ENCODE measurements at places on chromosomes 5 and 9.

GRCh38 chr9:73714294-73714693 is 562.6 kb downstream of the ANXA1 start:
- DNase-seq: no peak

DNA sequence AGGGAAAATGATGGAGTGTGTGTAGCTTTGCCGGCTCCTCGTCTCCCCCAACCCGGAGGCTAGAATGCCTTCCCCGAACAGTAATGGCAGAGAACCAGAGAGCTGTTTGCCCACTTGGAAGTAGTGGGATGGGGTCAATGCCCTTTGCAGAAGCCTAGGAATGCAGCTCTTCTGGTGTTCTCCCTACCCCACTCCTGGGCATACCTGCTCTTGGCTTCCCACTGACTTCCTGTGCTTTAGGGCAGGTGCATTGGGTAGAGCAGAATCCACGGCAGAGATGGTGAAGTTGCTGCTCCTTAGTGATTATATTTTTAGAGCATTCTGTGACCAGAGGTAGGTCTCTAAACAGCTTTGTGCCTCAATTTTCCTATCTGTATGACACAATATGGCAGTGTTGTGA is 134.6 kb downstream of the BOD1 start:
- DNase-seq: no peak

- no peak for DNase-seq
These were observed 41.6 kb upstream of the SPATA31D4 start for GRCh38 chr9:81886665-81887064.

- DNase-seq: no peak
These were observed 5.0 kb upstream of the C1QTNF3 start for GRCh38 chr5:34047774-34048572.

- no peak for DNase-seq
These were observed 95.3 kb upstream of the SLC12A2 start for GRCh38 chr5:127988146-127988760.

DNA sequence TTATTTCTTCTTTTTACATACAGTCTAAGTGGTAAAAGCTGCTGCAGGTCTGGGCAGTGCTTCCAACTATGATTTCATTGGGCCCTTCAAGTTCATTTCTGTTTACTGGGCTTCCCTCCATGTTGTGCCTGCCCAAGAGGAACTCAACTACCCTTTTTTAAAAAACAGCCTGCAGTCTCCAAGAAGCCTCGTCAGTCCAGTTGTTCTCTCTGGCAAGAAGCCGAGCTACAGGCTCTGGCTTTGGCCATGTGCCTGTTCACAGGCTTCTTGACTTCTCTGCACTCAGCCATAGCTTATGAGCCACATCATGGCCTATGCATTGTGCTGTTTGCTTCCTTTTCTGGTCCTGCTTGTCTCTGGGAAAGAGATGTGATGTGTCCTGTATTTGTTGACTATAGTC is 119.7 kb upstream of the PJA2 start:
- DNase-seq: no peak

DNA sequence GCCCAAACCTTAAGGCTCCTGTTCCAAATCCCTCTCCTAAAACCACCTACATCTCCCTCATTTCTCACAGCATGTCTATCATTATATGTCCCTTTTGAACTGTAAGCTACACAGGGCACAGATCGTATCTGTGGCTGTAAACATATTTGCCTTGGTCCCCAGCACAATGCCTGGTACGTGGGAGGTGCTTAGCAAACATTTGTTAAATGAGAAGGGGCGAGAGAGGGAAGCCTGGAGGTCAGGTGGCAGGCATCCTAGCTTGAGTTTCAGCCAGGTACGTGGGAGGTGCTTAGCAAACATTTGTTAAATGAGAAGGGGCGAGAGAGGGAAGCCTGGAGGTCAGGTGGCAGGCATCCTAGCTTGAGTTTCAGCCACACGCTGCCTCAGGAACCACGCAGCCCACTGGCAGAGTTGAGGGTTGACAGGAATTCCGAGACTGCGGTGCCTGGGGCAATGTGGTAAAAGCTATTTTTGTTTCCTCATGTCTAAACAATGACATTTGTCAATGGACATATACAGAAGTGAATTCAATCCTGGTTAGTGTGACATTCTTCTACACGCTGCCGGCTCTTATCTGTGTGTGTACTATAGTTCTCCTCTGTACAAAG is 113.6 kb downstream of the EFNA5 start:
- no peak for DNase-seq

- no peak for DNase-seq
These were observed 43.9 kb upstream of the ORM1 start for GRCh38 chr9:114278881-114279570.

DNA sequence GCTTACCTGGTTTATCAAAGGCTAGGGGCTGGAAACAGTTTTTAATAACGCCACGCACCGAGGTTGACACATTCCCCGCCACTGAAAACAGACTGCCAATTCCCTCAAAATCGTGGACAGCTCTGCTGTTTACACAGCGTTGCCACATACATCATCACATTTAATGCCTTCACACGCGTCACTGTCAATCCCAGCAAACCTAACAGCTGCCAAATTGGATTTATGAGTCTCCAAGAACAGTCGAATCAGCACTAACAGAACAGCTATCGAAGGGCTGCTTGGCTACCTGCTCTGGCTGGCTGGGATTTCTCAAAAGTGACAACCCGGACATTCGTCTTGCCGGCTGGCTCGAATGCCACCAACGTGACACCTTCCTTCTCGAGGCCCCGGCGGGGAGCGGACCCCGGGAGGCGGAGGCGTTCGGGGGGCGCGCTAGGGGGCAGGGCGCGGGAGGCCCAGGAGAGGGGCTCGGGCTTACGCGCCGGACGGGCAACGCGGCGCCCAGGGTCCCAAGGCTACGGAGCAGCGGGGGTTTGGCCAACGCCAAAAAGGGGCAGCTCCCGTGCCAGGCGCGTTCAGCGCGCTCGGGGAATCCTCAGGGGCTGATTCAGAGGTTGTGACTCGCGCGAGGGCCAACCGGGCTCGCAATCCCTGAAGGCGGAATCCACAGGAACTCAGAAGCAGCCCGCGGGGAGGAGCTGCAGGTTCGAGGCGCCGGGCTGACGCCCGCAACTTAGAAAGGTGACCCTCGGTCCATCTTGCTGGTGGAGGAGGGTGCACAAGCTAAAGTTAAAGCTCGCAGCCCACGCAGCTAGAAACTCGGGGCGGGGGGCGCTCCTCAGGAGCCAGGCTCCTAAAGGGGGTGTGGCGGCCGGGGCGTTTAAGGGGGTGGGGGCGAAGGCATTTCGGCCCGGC is 1.2 kb downstream of the CDC14B start:
- no peak for DNase-seq

GRCh38 chr5:119080936-119081335 is 10.0 kb downstream of the DMXL1 start:
- no peak for DNase-seq

- DNase-seq: no peak
These were observed 386.1 kb upstream of the KIF2A start for GRCh38 chr5:61919920-61920319.

- DNase-seq: no peak
These were observed 67.5 kb downstream of the APBA1 start for GRCh38 chr9:69604568-69605219.

DNA sequence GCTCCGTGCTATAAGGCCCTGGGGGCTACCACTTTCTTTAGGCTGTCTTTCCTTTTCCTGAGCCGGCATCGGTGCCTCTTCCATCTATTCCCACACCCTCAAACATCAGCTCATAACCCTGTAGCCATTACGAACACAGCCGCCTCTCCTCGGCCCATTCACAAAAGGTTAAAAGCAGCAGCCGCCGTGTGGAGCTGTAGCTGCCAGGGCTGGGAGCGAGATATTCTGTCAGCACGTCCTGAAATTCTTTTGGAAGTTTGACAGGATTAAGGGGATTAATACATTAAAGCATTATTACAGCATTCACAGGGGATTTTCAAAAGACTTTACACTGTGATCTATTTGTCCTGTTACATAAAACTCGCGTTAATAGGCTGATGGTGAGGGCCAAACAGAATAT is 428.2 kb downstream of the CDK5RAP2 start:
- no peak for DNase-seq

- DNase-seq: no peak
These were observed 427 bp downstream of the PCYOX1L start for GRCh38 chr5:149358294-149358651.

- DNase-seq: no peak
These were observed 21.1 kb downstream of the FAM219A start for GRCh38 chr9:34437006-34437925.

- no peak for DNase-seq
These were observed 97.9 kb downstream of the FSTL4 start for GRCh38 chr5:133514456-133514855.

- no peak for DNase-seq
These were observed 1019.0 kb downstream of the TAF11L14 start for GRCh38 chr5:18653216-18653752.

- no peak for DNase-seq
These were observed 4.7 kb upstream of the TGFBI start for GRCh38 chr5:136023958-136024541.

GRCh38 chr5:151779531-151780125 is 7.9 kb downstream of the G3BP1 start:
- no peak for DNase-seq

GRCh38 chr5:68200288-68200687 is 15.3 kb upstream of the PIK3R1 start:
- DNase-seq: no peak
